ENCODE measurements at places on chromosomes 4 and X.

DNA sequence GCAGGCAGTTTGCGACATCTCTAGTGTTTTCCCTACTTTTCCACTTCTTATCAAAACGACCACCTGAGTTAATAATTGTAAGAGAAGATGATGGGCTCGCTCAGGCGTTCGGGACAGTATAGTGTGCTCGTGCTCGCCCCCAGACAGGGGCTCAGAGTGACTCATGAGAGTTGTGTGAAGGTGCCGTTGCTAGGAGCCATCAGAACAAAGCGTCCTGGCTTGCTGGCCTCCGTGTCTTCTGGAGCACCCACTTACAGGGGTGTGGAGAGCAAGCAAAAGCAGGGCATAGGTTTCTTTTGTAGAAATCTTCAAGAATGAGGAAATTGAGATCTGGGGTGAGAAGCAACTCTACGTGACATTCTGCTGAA lies 73.0 kb upstream of the ADGRG2 start:
- no peak for DNase-seq

- DNase-seq: no peak
Measured at GRCh38 chrX:71302461-71303213, 1.1 kb downstream of the ITGB1BP2 start.

DNA sequence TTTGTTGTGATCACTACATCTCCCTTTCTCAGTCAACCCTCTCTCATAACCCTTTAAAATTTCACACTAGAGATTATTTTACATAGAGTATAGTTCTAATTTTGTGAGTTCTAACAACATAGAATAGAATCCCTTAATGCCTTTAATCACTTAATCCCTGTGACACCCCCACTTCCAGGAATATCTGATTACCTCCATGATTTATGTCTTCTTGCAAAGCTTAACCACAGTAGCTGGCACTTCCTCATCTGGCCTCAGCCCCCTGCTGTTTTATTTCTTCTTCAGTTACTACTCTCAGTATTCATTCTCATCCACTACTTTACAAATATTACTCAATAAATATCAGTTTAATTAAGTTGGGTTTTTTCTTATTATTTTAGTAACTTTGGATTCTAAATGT lies 340.9 kb downstream of the CENPC start:
- DNase-seq: no peak

- no peak for DNase-seq
Measured at GRCh38 chr4:62196338-62196737, 996.2 kb downstream of the ADGRL3 start.

DNA sequence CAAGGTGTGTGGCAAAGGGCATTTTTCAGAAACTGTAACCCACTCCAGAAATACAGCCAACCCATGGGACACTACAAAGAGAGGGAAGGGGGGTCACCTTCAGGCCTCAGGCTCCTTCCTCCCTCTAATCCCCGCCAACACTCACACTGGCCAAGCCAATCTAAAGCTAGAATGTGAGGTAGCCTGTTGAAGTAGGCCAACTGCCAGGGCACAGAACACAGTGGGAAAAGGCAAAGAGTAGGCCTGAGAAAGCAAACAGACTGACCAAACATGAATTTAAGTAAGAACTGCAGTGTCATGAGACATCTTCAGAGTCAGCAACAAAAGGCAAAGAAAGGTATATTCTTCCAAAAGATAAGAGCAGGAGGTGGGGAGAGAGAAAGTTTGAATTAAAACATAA lies 289.0 kb downstream of the HNRNPD start:
- no peak for DNase-seq

GRCh38 chrX:31545726-31546125 lies 473.9 kb upstream of the FTHL17 start:
- DNase-seq: no peak

- no peak for DNase-seq
Measured at GRCh38 chr4:82865592-82865991, 25.4 kb downstream of the SEC31A start.

DNA sequence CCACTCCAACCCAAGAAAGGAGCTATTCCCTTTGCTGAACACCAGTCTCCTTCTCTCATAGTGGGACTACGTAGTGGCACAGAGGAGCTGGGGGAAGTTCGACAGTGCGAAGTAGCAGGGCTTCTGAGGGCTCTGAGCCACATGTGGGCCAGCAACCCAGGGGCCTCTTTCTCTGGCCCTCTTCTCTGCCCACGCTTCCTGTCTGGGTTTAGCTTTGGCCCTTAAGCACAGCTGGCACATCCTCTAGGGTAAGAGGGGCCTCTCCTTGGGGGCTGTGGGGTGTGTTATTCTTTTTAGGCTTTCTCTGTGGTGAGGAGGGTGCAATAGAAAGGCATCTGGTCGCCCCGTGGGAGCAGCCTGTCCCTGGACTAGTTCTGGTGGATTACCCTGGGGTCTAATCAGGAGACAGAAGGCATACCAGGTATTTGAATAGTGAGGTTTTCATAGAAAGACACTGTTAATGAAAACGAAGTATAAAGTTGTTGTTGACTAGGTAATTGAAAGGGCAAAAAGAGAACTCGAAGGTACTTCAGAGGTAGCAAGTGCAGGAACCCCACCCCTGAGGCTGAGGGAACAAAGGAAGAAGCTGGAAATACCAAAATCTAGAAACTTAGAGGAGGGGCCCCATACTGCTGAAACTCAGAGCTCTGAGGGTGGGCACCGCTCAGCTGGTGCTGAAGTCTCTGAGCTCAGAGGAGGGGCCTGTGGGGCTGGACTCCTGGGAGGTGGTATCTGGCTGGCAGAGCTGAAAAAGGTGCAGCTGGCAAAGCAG lies 151.9 kb upstream of the RPS6KA3 start:
- no peak for DNase-seq
